ENCODE measurements at places on chromosomes 5 and 9. TPM values are rescaled to one million over a fixed set of nuclear protein-coding genes. Genes with fewer than 3 reads are reported as not detected.

Gene SPATA31E1
- not detected for total RNA-seq

Gene TMEM174
- total RNA-seq, result not detected

Gene TMC1
- total RNA-seq, result not detected

Gene BHMT2
- total RNA-seq, result not detected

Gene FOXD4L4
- total RNA-seq, result 0.42 TPM

Gene TIMD4
- total RNA-seq, result 0.18 TPM

Gene NUP188
- total RNA-seq, result 52.0 TPM

Gene BRINP1
- 8.2 TPM for total RNA-seq

Gene TOR4A
- total RNA-seq, result 51.4 TPM

Gene SCGB3A2
- total RNA-seq, result not detected

Gene SLC6A19
- total RNA-seq, result 0.49 TPM

Gene ZBTB5
- total RNA-seq, result 24.9 TPM

Gene FAM120AOS
- total RNA-seq, result 64.6 TPM

Gene SEC24A
- 9.3 TPM for total RNA-seq

Gene CTXN3
- total RNA-seq, result not detected

Gene ROR2
- total RNA-seq, result 36.7 TPM

Gene IPO11
- total RNA-seq, result 7.9 TPM

Gene RMI1
- total RNA-seq, result 3.6 TPM

Gene PCDHGA3
- 3.2 TPM for total RNA-seq

Gene PCDHB5
- 27.5 TPM for total RNA-seq

Gene EEIG1
- 25.6 TPM for total RNA-seq

Gene FAM193B
- total RNA-seq, result 80.9 TPM

Gene LRRC14B
- total RNA-seq, result 3.6 TPM

Gene STPG3
- total RNA-seq, result 0.95 TPM

Gene FCN1
- total RNA-seq, result not detected

Gene LHX2
- total RNA-seq, result 1.3 TPM

Gene LCN9
- total RNA-seq, result not detected

Gene GABRA6
- total RNA-seq, result not detected

Gene GABRG2
- 0.32 TPM for total RNA-seq

Gene FOXD4L5
- total RNA-seq, result 0.27 TPM

Gene EIF4E1B
- total RNA-seq, result not detected

Gene SV2C
- 0.24 TPM for total RNA-seq

Gene FOXD4L3
- total RNA-seq, result 0.21 TPM

Gene PTPDC1
- total RNA-seq, result 11.8 TPM

Gene NRG2
- total RNA-seq, result 16.5 TPM

Gene PDE6A
- total RNA-seq, result not detected

Gene NUP214
- 18.7 TPM for total RNA-seq

Gene PHYHD1
- 25.3 TPM for total RNA-seq

Gene PCA3
- not detected for total RNA-seq

Gene IFNA21
- not detected for total RNA-seq

Gene SLC23A1
- total RNA-seq, result not detected

Gene TLE1
- total RNA-seq, result 3.4 TPM

Gene TAF1L
- not detected for total RNA-seq

Gene CDKN2A
- 0.25 TPM for total RNA-seq

Gene FLT4
- 5.3 TPM for total RNA-seq

Gene C7
- 153 TPM for total RNA-seq

Gene DNAI1
- 0.95 TPM for total RNA-seq

Gene PCDHA1
- total RNA-seq, result 0.25 TPM

Gene TEX48
- total RNA-seq, result not detected

Gene TNIP1
- total RNA-seq, result 147 TPM

Gene RAI14
- 11.6 TPM for total RNA-seq

All from cardiac muscle cell (in vitro differentiated cells and primary cell).